ENCODE measurements at places on chromosomes 13 and 19.

DNA sequence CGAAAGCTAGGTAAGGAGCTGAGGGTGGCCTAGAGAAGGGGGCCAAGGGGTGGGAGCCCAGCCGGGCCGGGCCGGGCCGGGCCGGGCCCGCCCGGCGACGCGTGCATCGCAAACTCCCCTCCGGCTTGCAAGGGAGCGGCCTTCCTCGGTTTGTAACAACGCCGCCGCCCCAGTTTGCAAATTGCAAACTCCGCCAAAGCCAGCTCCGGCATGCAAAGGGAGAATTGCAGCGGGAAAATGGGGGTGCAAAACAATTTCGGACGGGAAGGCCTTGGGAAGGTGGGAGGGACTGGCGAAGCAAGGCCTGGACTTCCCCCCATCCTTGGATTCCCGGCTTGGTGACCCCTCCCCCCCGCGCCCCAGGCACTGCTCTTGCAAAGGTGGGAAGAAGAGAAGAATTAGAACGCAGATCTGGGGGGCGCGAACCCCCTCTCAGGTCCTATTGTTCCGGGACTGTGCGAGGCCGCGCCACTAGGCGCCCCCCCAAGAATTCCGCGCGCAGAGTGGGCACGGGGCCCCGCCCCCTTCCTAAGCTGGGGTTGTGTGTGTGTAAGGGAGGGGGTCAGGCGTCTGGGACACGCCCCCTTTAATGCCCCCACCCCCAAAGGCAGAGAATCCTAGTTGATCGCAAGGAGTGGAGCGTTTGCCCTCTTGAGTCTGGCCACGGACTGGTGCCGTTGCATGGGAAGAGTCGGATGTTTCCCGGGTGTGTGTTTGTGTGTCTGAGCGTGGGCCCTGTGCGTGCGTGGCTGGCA lies 926 bp downstream of the PRR12 start:
- no peak for DNase-seq

DNA sequence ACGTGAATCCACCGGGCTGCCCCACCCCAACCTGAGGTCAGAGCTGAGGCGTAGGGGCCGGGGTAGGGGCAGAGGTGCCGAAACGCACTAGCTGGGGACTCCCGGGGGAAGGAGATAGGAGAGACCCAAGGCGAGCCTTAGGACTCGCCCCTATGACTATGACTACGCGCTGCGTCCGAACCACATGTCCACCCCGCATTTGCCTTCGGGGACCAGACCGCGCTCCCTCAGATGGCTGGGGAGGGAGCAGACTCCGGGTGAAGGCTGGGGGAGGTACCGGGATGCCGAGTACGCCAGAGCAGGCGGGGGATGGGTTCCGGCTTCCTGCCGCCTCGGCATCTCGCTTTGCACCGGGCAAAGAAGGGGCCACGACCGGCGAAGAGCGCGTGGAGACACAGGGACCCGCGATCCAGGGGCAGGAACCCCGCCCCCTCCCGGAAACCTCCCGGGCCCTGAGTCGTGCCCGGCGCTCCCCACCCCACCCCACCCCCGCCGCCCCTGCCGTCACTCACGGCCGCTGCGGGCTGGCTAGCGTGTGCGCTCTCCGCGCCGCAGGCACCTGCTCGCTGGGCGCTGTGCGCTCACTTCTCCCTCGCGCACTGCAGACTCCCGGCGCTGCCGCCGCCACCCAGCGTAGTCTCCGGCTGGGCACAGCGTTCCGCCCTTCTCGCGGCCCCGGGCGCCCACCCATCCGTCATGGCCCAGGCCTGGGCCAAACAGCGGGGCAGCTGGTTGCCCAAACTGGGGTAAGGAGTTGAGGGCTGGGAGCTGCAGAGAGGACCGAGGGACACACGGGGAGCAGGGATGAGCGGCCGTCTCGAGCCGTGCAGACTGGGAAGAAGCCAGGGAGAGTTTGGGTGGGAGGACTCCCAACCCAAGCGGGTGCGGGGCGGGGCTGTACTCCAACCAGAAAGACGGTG lies 622 bp upstream of the VSTM2B start:
- DNase-seq = no peak

GRCh38 chr13:64311112-64311511 lies 2895.5 kb upstream of the PCDH20 start:
- DNase-seq = no peak

DNA sequence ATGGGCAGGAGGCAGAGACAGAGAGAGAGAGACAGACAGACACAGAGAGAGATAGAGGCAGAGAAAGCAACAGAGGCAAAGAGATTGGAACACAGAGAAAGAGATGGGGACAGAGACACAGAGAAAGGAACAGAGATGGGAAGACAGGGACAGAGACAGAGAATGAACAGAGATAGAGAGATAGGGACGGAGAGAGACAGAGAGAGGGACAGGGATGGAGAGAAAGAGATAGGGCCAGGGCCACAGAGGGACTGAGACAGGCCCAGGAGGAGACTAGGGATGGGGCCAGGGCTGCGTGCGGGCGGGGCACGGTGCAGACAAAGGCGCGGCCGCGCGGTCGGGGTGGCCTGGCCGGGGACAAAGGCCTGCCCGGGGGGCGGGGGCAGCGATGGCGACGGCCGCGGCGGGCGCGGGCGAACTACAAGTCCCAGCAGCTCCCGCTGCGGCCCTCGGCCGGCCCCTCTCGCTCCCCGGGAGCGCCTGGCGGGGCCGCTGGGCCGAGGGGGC lies at the start of gene ZNF358:
ZNF358 (plus strand) TSS at position 459 of the 507 bp plus-strand sequence. CDS start 3,140 bp downstream, outside the sequence.
- DNase-seq = no peak

DNA sequence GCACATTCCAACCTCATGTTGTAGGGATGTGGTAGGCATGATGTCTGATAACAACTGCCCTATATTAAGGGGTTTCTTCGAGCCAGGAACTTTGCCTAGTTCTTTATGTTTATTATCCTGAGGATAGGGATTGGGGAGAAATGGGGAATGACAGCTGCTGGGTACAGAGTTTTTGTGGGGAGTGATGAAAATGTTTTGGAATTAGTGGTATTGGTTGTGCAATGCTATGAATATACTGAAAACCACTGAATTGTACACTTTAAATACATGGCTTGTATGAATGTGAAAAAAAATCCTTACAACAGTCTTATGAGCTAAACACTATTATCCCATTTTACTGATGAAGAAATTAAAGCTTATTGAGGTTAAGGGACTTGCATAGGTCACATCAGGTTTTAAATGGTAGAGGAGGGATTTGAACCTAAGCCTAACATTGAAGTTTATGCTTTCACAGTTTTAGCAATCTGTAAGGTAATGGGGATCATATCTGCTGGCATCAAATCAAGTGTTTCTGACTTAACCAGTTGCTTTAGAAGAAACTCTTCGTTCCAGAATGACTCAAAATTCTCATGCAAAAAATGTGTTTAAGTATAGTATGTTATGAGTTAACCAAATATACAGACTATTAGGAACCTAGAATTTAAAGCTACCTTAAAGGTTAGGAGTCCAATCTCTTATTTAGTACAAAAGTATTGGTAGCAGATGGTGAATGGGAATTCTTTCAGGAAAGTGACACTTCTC lies 61.4 kb downstream of the ERCC5 start:
- DNase-seq = no peak

DNA sequence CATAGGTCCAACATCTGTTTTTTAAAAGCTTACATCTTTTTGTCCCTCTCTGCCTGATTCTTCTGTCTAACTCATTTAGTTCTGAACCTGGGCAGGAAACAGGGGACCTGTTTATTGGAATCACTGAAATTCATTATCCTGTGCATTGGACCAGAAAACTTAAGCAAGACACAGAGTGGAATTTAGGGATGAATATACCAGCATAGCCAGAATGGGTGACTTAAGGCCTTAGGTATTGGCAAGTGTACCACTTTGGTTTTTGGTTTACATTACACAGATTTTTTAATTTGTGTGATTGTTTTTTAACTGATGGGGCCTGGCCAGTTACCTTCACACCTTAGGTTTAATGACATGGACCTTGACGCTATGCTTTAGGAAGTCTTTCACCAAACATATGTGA lies 232.5 kb downstream of the GPC5 start:
- no peak for DNase-seq

GRCh38 chr19:14515501-14516047 lies 2.6 kb downstream of the DNAJB1 start:
- no peak for DNase-seq

DNA sequence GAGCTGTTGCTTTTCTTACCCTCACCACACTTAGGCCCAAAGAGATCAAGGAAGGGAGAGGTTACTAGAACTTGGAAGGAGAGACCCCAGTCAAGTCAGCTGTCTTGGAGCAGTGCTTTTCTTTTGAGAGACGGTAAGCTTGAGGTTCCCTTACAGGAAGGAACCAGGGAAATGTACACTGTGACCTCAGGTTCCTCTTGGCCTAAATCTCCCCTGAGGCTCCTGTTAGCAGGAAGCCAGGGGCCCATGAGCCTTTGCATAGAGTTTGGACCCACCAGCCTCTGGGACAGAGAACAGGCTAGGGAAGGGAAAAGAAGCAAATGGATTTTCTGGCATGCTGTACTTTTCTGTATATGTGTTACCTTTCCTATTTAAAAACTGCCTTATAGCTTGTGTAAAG lies 5.9 kb upstream of the GPR18 start:
- DNase-seq = no peak

Measured in effector memory CD8-positive, alpha-beta T cell (primary cell).